Stimulated activated CD8-positive, alpha-beta memory T cell treated with anti-CD3 and anti-CD28 coated beads, Interleukin-12 subunit alpha, Interleukin-12 subunit beta, amount 100 ng/mL, for 1 hour (primary cell): ENCODE measurements at places on chromosomes 11 and 22.

GRCh38 chr11:100013011-100013410 lies 674.1 kb upstream of the ARHGAP42 start:
- DNase-seq = no peak

- no peak for DNase-seq
Measured at GRCh38 chr22:27389727-27390075, 411.9 kb downstream of the MN1 start.

DNA sequence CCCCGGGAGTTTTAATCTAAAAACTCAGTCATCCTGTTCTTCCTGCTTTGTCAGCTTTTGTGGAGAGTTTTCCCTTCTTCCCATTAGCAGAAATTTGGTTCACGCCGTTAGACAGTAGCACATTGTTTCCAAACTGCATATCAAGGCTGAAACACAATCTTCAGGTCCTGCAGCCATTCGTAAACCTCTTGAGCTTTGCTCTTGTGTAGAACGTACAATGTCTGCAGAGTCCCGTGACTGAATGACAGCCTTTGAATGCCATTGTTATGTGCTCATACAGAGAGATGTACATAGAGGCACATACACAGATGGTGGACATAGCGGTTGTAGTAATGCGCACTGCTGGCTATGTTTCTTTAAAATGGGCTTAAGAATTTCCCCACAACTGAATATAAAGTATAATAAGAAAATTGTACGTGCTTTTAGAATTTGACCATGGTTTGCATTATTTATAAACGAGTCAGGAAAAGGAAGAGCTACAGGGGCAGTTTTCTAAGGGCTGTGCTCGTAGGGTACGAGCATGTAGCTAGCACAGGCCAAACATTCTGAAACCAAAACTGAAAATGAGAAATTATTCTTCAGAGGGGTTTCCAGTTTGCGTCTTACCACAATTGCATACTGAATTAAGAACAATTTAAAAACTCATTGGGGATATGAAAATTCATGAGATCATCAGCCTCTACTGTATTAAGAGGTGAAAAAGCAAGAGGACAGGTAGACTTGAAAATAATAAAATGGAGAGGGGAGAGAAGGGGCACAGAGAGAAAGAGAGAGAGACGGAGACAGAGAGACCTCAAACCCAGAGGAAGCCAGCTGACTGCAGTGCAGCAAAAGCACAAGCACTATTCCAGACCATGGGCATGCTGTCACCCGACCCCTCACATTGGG lies 310.1 kb downstream of the CADM1 start:
- no peak for DNase-seq

- DNase-seq = no peak
Measured at GRCh38 chr22:45742866-45743450, 71.3 kb downstream of the ATXN10 start.

GRCh38 chr22:30674482-30674881 lies 6.8 kb upstream of the DUSP18 start:
- DNase-seq = no peak

GRCh38 chr22:21816472-21816786 lies 51.0 kb downstream of the MAPK1 start:
- no peak for DNase-seq

- no peak for DNase-seq
Measured at GRCh38 chr11:69075421-69076128, 26.8 kb downstream of the TPCN2 start.

DNA sequence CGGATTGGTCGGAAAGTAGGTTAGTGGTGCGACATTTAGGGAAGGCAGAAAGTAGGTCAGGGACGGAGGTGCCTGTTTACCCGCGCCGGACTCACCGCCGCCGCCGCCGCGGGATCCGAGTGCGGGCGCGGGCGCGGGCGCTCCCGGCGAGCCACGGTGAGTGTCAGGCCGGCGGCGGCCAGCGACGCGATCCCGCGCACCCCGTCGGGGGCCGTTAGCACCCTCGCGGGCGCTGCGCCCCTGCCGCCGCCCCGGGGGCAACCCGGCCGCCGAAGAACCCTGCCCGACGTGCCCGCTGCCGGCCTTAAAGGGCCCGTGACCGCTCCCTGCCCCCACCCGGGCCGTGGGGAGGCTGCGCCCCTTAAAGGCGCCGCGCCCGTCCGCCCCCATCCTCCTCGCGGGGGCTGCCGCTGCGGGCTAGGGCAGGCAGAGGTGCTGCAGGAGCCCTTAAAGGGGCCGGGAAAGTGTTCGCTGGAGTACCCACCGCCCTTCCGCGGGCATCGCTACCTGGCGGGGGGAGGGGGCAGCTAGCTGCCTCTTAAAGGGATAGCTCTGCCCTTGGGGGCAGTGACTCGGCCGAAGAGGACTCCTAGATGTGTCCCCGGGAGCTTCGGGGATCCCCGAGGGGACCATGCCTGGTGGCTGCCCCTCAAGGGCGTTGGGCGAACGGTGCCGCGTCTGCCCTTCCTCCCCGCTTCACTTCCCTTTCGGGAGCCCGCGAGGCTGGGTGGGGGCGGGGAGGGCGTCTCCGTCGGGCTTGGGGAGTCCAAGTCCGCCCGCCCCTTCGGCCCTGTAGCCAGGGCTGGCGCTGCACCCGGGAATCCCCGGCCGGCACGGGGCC lies at the start of gene BMAL1:
TSS of gene BMAL1 (plus strand) at position 23 of the 841 bp plus-strand sequence. CDS start 76,519 bp downstream, outside the sequence.
- DNase-seq = peak; percentile 12

- no peak for DNase-seq
Measured at GRCh38 chr11:70448983-70449567, 50.7 kb downstream of the CTTN start.
